Muscle of back (tissue), 13 donors: ENCODE measurements at places on chromosomes 1 and 21.

DNA sequence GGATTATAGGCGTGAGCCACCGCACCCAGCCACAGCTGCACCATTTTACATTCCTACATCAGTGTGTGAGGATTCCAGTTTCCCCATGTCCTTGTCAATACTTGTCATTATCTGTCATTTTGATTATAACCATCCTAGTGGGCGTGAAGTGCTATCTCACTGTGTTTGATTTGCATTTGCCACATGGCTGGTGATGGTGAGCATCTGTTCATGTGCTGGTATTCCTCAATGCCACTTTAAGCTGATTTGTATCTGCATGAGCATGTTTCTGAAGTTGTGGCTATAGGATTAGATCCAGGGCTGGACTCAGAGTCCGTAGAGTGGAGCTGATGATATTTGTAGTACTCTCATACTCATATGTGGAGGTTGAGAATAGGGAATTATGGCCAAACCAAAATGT, 36.6 kb downstream of the SRRM1 start:
- DNase-seq = no peak

GRCh38 chr1:38191461-38191860, 144.9 kb upstream of the POU3F1 start:
- DNase-seq = no peak

DNA sequence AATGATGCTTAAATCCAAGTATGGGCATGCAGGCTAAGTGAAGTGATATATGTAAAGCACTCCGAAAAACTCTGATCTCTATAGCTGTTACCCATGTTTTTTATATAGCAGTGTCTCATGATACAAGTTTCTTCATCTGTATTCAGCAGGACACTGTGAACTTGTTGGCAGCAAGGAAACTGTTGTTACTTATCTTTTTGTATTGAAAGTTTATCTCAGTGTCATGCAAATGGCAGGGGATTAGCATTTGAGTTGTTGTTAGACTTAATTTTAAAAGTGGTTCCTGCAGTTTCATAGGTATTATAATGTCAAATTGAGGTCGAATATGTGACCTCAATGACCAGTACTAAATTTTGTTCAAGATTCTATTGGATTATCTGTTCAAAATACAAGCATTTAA, 47.9 kb downstream of the NCAM2 start:
- no peak for DNase-seq

GRCh38 chr1:186481303-186481888, 20.5 kb upstream of the PDC start:
- no peak for DNase-seq

GRCh38 chr1:210123924-210124589, 108.5 kb upstream of the SERTAD4 start:
- no peak for DNase-seq

DNA sequence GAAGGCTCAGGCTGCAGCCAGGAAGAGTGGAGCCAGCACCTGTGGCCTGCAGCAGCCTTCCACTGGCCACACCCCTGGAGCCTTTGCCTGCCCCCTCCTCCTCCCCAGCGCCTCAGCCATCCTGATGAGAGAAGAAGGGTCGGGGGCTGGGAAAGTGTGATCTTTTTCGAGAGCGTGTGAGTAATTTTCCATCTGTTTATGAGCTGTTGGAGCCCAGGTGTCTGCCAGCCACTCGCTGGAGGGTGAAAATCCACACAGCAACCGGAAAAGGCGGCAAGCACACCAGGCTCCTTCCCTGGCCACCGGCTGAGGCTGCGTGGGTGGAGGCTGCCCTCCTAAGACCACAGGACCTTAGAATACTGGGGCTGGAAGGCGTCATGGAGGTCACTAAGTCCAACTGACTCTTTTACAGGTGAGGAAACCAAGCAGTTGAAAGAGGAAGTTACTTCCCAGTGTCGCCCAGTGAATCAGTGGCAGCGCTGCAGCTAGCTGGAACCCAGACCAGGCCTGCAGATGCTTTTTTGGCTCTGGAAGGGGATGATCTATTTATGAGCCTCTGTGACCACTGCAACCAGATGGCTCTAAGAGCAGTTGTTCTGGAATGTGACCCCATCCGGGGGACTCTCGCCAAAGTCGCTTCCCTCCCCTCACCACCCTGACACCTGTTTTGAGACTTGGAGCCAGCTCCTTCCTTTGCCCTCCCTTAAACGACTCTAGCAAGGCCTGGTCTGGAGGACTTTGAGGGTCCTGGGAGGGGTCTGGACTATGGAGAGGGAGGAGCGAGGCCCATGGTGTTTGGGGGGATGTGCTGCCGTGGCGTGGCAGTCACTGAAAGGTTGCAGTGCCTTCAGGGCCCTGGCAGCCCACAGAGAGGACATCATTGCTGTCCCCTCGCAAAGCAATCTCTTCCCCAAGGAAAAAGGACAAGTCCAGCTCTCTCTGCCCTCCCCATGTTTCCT, 54.5 kb downstream of the LGR6 start:
- DNase-seq = peak; percentile 43

DNA sequence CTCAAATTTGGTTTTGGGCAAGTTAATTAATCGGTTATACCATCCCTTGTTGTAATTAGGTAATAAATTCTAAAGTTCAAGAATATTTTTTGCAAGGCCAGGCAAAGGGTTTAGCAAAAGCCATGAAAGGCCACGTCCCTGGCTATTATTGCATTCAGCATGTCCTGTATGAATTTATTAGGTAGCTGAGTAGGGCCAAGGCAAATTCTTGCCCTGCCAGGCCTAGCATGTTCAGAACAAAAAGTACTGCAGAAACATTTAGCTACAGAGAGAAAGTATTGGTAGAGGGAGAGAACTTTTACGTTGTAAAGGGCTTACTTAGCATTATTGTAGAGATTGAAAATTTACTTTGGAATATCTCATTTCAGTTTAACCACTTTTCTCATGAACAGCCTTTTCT, 94.4 kb downstream of the PATJ start:
- no peak for DNase-seq

DNA sequence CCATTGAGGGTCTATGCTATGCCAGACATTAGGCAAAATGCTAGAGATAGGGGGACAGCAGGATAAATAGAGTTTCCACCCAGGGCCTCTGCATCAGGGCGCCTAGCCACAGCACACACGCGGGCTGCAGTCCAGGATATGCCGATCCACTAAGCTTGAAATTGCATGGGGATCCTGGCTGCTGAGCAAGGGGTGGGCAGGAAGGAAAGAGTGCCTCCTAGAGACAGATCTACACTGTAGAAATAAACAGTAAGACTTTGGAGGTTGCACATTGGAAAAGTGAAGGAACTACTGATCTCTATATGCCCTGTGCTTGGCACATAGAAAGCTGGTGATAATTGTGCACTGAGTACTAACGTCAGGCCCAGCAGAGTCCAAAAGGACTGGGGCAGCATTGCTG, 411.1 kb downstream of the PRDM2 start:
- no peak for DNase-seq

DNA sequence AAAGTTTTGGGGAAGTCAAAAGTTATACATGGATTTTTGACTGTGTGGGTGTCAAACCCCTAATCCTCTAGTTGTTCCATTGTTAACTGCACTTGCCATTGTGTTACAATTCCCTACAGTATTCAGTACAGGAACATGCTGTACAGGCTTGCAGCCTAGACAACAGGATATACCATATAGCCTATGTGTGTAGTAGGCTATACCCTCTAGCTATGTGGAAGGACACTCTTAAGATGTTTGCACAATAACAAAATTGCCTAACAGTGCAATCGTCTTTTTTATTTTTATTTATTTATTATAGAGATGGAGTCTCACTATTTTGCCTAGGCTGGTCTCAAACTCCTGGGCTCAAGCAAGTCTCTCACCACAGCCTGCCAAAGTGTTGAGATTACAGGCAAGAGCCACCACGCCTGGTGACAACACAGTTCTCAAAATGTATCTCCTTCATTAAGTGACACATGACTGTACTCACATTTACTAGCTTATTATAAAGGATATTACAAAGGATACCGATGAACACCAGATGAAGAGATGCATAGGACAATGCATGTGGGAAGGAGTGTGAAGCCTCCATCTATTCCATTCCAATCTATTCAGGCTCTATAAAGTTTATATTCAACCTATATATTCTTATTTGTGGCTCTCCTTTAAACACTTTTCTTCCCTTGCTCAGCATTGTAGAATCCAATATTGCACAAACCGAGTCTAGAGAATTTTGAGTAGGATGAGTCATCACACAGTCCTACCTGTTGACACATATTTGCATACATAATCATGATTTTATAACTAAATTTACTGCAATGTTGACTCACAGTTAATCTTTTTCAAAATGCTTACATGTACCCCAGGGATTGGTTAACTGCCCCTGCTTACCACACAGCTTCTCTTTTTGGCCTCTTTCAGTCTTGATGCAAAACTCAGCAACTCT, 28.4 kb upstream of the CEP350 start:
- DNase-seq = peak; percentile 49
